SHP77 (cell line): ENCODE measurements at places on chromosomes 11 and 22.

GRCh38 chr11:8442301-8442700, 151.7 kb downstream of the STK33 start:
- no peak for DNase-seq

- no peak for DNase-seq
Measured at GRCh38 chr22:20577549-20577975, 70.2 kb downstream of the MED15 start.

DNA sequence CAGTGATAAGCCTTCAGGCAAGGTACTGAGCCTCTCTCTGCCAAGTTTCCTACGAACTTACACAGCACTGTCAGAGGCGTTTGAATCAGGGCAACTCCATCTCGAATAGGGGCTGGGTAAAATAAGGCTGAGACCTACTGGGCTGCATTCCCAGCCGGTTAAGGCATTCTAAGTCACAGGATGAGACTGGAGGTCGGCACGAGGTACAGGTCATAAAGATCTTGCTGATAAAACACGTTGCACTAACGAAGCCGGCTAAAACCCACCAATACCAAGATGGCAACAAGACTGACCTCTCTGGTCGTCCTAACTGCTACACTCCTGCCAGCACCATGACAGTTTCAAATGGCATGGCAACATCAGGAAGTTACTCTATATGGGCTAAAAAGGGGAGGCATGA, 20.4 kb upstream of the POGLUT3 start:
- DNase-seq, result no peak

- DNase-seq, result no peak
Measured at GRCh38 chr11:70616938-70617654, 218.8 kb downstream of the CTTN start.

GRCh38 chr11:93736129-93736528, 5.2 kb downstream of the TAF1D start:
- DNase-seq, result no peak

DNA sequence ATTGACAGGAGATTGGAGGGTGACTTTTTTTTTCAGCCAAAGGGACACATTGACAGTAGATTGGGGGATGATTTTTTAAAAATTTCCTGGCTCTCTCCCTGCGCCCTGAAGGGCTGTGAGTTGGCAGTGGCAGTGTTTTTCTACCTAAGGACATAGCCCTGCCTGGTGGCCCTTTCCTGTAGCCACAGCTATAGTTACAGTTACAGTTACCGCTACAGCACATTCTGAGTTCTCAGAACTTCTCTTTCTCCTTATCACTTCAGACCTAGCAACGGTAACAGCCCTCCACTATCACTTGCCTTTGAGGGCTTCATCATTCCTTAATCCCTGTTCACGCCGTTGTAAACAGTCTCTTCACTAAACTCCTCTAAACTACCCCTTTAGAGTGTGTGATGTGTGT, 684 bp downstream of the MRGPRX2 start:
- no peak for DNase-seq

DNA sequence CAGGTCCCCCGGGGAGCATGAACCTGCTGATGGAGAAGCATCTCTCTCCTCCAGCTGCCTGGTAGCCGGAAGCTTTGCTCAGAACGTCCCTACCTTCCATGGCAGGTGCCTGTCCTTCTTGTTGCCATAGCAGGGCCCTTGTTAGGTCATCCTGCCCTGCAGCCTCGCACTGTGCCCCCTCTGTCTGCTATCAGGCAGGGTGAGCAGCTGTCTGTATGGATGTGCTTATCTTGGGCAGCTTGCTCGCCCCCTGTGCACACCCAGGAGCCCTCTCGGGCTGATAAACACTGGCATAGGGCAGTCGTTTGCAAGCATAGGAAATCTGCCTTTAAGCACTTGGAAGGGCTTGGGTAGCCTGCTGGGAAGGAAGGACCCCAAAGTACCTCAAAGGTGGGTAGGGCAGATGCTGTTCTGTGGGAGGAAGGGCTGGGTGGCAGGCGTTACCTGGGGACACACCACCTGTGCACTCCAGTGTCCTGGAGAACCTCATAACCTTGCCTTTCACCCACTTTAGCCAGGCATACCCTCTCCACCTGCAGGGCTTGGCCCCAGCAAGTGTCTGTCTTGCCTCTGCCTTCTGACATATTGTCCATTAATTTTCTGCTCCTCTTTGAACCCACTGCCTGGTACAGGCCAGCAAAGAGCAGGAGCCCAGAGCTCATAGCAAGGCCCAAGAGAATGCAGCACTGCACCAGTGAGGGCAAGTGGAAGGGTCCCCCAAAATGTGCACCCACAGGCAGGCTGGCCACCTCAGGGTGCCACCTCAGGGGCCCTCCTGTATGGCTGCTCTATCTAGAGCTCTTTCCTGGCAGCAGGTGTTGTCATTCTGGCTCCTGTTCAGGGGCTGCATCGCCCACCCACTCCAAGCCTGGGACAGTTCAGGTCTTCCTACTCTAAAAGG, 8.0 kb upstream of the COMT start:
- peak; percentile 36 for DNase-seq

- no peak for DNase-seq
Measured at GRCh38 chr11:28400331-28401100, 292.3 kb downstream of the METTL15 start.

DNA sequence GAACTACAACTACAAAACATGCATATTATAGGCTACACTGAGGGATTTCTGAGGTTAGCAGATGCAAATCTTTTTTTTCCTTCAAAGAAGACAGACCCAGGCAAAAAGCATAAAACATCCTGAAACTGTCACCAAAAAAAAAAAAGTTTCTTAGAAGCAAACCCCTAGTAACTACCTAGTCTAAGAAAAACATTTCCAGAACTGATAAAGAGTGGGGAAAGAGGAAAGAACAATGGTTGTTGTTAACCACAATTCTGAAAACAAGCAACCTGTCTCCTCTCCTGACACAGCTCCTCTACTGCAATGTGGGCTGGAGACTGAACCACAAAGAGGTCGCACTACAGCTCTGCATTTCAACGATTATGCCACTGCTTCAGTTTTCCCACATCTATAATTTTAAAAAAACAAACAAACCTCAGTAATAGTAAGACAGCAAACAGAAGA, 15.0 kb downstream of the DENND5A start:
- no peak for DNase-seq

DNA sequence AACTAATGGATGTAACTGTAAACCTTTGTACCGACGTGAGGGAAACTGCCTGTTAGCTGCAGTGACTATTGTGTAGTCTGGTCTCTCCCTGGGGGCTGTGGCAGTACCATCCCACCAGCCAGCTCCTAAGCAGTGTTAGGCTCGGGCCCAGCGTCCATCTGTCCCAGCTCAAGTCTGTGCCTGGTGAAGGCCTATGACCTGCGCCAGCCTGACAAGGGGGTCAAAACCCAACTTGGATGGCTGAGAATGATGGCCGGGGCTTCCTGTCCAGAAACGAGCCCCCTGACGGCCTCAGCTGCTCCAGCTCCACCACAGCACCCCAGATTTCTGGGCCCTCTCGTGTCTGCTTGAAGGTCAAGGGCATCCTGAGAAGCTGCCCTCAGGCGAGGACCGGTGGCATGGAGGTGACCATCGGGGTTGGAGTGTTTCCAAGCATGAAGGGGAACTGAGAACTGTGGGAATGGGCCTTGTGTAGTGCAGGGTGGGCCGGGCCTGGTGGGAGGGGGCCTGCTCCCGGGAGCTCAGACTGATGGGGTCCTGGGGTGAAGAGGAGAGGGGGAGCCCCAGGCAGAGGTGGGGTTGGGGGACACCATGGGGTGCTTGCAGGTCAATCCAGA, 14.3 kb upstream of the SPI1 start:
- DNase-seq, result no peak

GRCh38 chr11:17014321-17014832, at the start of gene PLEKHA7:
TSS of gene PLEKHA7 (minus strand) at chr11:17014414. CDS start at chr11:17014401, 13 bp downstream.
- no peak for DNase-seq

GRCh38 chr11:129960216-129961214, 42.1 kb downstream of the PRDM10 start:
- no peak for DNase-seq

DNA sequence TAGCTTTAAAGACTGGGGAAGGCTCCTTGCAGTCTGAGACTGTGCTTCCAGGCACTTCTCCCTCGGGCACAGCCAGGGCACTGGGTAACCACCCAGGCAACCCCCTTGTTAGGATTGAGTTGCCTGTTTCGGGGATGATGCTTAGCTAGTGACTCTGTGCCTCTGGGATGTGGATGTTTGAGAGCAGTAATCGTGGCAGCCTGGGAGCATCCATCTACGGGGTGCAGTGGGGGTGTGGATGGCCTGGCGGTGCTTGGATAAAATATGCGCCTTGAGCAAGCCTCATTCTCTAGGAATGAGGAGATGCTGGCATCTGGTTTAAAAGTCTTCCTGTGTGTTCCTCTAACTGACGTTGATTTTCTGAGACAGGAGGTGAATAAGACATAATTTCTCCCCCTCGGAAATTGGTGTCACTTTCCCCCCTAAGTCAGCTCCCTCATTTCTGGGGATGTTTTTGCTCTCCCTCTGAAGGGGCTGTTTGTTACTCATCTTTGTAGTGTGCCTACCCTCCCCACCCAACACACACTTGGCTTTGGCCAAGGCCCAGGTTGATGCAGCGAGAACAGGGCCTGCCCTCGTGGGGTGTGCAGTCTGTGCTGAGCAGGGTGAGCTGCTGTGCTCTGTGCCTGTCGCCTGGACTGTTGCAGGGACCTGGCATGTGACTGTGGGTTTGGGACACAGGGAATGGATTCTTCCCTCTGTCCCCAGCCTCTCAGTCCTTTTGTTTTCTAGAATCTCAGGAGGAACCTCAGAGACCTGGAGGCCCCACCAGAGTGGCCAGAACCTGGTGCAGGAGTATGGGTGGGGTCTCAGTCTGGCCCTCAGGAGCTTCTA, 2.0 kb downstream of the GNAZ start:
- no peak for DNase-seq

DNA sequence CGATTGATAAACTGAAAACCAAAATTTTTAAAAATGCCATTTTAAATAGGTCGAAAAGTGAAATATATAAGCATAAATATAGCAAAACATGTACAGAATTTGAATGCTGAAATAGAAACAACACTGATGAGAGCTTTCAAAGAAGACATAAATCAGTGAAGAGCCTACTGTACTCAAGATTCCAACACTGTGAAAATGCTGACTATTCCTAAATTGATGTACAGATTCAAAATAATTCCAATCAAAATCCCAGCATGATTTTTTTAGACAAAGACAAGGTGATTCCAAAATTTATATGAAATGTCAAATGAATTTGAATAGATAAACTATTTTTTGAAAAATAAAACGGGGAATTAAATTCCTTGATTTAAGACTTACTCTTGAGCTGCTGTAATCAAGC, 1010.4 kb downstream of the TBC1D22A start:
- no peak for DNase-seq

- DNase-seq, result no peak
Measured at GRCh38 chr11:119741369-119742262, 12.6 kb upstream of the NECTIN1 start.

GRCh38 chr22:36362932-36363331, 24.8 kb downstream of the MYH9 start:
- no peak for DNase-seq

DNA sequence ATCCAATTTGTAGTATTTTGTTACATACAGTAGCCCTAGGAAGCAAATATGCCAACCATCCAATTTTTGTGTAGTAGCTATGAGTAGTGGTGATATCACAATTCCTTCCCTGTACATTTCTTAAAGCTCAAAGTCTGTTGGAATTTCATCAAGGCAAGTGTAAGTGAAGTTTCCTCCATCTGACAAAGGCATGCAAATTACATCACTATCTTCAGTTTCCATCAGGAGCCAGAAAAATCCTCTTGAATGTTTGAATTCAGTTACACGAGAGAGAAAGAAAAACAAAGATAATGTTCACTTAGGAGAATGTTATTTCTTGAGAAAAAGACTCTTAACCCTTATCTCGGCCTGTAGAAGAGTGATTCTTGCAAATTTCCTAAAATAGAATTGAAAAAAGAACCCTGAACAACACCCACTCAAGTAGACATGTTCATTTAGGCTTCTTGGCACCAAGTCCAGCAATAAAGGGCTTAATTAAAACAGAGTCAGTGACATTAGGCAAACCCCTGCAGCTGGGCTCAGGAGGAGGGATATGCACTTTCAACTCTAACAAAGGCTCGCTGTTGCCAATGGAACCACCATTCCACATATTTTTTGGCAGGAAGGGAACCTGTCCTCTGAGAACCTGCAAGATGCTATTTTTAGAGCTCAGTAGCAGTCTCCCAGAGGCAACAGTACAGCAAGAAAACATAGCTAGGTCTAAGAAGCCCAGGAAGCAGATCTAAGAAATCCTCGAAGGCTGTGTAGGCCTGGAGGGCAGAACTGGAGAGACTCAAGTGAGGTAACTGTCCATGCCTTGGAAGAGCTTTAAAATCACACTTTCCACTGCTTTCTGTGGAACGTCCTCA, 144.6 kb downstream of the CCDC81 start:
- no peak for DNase-seq

DNA sequence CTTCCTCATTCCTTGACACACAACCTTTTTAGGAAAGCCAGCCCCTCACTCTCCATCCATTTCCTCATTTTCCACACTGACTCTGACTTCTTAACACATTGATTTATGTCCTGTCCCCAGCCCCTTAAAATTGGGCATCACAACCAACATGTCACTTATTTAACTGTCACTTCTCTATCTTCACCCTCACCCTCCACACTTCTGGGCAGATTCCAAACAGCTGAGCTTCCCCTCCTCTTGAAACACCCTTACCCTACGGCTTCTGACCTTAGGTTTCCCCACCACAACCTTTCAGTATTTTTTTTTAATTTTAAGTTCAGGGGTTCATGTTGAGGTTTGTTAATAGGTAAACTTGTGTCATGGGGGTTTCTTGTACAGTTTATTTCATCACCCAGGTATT, 696.3 kb downstream of the DLG2 start:
- DNase-seq, result no peak

GRCh38 chr22:35746248-35746647, 28.6 kb downstream of the APOL5 start:
- DNase-seq, result no peak

DNA sequence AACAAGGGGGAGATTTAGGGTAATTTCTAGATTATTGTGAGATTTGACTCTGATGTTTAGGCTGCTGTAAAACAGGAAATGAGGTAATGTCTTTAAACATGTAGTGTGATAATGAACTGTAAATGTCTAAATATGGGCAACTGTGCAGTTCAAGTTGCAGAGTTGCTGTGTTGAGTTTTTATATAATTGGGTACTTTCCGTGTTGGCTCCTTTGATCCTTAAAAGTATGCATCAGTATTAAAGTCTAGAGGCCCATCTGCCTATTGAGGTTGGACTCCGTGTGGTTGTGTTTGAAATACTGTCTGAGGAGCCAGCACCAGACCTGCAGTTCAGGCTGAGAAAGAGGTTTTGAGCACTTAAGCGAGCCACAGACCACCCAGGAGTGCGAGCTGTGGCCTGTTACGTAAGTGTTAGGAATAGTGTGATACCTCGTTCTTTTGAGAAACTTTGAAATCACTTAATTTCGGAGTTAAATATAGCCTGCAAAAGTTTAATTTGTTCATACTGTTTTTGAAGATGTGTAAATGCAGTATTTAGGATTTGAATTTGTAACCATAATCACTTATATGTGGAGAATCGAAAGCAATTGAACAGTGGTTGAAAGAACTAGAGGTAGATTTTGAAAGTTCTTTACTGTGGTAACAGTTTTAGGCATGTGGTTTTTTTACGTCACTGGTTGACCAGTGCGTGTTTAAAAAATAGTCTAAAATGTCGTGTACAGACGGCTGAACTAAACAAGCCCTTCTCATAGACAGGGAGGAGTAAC, 9.0 kb downstream of the FAM118A start:
- DNase-seq, result no peak
